ENCODE measurements at places on chromosomes 1 and 21.

DNA sequence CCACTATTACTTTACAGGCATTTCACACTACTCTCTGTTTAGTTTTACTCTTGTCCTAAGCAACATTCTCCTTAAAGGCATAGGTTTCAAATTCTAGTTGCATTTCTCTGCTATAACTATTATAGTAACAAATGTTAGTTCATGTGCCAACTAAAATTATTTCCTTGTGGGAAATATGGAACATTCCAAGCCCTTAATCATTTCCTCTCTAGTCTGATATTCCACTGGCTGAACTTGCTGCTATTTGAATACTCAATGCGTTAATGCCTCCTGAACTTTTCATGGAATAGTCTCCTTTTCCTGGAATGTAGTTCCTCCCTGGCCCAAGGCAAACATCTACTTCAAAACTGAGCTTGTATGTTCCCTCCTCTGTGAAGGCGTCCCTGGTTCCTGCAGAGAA lies 19.3 kb upstream of the TBX19 start:
- DNase-seq, result no peak

DNA sequence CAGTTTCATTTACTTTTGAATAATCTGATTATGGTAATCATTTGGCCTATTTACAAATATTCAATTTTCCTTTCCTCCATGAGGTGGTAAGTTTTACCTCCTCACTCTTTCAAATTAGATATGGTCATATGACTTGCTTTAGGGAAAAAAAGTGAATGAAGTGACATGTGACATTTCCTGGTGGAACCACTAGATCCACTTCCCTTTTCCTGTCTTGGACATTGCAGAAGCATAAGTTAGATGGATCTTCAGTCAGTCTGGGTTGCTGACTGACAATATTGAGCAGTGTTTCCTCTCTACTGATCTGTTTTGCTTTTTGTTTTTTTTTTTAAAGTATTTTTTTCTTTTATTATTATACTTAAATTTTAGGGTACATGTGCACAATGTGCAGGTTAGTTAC lies 481.1 kb upstream of the PTBP2 start:
- DNase-seq, result no peak

DNA sequence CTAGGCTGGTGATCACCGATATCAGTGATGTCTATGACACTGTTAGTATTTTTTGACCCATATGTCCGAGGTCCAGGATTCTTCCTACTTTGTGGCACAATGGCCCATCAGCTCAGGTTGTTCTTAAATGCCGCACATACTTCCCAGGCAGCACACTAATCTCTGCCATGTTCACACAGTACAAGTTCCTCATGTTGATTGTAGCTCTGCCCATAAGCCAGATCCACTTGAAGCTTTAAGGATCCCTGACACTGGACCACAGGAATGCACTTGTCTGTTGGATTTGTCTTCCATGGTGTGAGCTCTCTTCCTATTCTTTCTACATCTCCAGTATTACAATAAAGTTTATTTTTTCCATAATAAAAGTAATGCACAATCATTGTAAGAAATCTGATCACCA lies 69.5 kb downstream of the DDX20 start:
- no peak for DNase-seq

- no peak for DNase-seq
Observed at GRCh38 chr1:197041486-197042353, 25.3 kb downstream of the F13B start.

GRCh38 chr1:92817137-92817697 lies 14.6 kb upstream of the RPL5 start:
- DNase-seq, result no peak

DNA sequence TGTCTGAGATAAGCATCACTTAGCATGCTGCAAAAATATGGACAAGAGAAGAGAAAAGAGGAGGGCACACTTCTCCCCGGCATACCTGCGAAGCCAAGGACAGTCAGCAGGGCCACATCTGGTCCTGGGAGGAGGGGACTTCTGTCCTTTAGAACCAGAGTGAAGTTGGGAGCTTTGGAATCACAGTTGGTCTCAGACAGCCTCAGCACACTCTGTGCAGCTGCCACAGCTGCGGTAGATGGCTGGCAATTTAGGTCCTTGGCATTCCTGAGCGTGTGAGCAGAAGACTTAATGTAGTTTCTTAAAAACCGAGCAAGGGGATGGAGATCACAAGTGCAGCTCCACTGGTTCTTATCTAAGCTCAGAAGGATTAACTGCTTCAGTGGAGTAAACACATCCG lies 32.3 kb downstream of the LRRC53 start:
- DNase-seq, result no peak

Measured in CD4-positive, alpha-beta T cell (primary cell).